ENCODE measurements at places on chromosomes 12 and 14.

GRCh38 chr12:4356041-4356327 is 23.5 kb downstream of the FGF23 start:
- DNase-seq, result peak; percentile 17

DNA sequence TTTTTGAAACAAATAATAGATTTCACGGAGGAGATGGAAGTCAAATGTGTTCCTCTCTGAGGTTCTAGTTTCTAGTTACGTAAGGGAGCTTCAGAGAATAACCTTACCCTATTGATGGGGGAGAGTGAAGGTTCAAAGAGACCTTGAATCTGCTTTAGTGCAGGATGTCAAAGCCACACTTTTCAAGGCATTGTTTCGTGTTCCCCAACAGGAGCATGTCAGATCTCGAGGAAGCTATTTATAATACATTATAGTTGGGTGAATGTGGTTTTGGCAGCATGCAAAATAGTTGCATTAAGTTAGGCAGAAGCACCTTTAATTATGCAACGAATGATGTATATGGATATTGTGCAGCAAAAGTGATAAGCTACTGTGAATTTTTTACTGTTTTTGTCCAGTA is 614.9 kb downstream of the SLC16A7 start:
- no peak for DNase-seq

DNA sequence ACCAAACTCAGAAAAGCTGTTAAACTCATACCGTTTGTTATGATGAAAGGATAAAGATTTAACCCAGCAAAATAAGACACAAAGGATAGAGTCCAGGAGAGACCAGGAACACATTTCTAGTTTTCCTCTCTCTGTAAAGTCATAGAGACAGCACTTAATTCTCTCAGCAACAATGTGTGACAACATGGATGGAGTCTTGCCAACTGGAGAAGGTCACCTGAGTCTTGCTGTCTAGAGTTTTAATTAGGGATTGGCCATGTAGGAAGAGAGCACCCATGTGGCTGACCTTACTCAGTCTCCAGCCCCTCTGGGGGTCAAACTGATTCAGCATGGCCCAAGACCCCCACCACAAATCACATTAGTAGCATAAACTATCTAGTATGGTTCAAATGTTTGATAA is 151.0 kb upstream of the ATF7IP start:
- DNase-seq, result no peak

DNA sequence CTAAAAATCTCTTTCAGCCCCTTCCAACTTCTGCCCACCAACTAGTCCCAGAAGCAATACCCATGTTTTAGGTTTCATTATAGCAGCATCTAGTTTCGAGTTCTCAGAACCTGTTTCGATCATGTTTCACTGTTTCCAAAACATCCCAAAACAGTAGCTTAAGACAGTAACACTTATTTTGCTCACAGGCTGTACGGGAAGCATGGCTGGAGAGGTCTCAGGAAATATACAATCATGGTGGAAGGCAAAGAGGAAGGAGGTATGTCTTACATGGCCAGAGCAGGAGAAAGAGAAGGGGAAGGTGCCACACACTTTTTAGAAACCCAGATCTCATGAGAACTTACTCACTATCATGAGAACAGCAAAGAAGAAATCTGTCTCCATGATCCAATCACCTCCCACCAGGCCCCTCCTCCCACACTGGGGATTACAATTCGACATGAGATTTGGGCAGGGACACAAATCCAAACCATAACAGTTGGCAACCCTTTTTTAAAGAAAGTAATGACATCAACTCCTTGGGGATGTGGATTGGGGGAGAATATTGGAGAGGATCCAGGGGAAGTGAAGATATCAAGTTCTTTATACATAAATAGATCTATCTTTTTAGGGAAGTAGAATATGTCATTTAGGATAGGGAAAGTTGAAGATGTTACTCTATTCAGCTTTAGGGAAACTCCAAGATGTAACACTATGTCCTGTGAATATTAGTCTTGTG is 269.9 kb upstream of the PLEKHG7 start:
- DNase-seq, result no peak

DNA sequence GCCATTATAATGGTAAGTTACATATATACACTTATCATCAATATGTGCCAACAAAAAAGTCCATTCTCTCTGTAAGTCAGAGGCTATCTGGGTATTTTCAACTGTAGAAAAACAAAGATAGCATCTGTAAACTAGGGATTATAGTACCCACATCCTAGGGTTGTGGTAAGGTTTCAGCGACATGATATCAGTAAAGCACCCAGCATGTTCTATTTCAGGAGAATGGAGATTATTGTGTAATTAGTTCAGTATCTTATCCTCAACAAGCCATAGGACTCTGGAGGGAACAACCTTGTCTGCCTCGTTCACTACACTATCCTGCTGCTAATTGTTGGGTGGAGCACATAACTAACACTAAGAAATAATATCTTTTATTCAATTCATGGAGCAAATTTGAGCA is 19.7 kb upstream of the CKAP4 start:
- no peak for DNase-seq

DNA sequence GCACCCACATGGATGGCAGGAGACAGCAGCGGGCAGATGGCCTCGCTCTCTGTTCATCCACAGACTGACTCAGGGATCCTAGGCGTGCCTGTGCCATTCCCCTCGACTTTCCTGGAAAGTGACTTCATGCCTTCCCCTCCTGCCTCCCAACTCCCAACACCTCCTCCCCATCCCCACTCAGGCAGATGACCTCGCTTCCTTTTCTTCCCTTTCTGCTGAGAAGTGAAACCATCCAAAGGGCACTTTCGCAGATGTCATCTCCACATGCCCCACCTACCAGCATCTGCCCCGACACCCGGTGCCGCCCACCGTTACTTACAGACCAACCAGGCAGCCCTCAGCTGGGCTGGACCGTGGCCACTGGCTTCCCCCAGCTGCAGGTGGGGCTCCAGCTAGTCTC is 29.6 kb downstream of the BEGAIN start:
- no peak for DNase-seq

DNA sequence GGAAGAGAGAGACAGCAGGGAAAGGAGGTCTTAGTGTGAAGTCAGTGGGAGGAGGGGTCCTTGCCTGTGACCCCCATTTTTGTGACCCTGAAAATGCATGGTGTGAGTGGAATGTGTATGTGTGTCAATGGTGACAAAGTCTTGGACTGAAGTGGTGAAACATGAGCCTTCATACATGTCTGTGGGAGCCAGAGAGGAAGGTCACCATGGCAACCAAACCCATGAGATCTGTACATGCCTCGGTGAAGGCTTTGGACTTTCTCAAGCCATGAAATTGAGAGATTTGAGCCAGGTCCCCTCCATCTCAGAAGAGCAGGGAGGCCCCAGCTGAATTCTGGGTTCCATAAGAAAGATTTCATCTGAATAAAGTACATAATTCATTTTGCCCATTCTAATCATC is 108.7 kb downstream of the TTC8 start:
- DNase-seq, result no peak

GRCh38 chr12:89824822-89825221 is 116.2 kb upstream of the ATP2B1 start:
- DNase-seq, result no peak

DNA sequence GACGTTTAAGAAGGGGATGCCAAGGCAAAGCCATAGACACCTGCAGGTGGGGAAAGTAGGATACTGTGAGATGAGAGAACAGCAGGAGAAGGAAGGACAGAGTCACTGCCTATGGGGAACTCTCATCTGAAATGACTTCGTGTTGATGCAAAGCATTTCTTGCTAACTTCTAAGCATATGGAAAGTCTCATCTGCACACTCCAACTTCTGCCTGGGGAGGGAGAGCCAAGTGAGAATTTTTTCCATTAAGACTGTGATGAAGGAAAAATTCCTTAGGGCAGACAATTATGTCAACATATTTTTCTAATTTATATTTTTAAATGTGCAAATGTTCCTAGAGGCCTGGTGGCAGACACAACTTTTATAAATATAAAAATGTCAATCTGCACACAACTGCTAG is 115.3 kb downstream of the IPO8 start:
- no peak for DNase-seq

DNA sequence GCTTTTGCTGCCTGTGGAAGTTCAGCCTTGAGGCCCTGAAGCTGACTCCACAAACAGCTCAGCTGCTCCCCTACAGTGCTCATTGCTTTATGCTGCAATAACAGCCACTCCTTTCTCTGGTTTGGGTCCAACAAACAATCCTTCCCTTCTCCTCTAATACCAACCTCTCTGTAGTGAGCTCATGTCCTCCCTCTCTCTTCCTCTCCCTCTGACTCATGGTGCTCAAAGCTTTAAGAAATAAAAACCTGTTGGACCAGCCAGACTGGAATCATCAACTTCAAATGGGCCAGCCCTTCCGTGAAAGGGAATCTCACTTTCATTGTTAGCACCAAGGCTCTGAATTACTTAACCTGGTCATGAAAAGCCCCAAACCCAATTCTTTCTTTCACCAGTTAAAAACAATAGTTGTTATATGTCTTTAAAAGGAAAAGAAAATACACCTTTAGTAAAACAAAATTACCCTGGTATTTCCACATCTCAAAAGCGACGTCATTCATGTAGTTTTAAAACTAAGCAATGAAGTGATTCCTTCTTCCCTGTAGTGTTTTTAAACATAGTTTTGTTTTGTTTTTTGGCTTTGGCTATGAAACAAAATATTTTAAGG is 126.4 kb downstream of the DUSP6 start:
- no peak for DNase-seq

- DNase-seq, result no peak
Observed at GRCh38 chr12:2268471-2269286, 215.9 kb downstream of the CACNA1C start.
